ENCODE measurements at places on chromosomes 2 and 18.

DNA sequence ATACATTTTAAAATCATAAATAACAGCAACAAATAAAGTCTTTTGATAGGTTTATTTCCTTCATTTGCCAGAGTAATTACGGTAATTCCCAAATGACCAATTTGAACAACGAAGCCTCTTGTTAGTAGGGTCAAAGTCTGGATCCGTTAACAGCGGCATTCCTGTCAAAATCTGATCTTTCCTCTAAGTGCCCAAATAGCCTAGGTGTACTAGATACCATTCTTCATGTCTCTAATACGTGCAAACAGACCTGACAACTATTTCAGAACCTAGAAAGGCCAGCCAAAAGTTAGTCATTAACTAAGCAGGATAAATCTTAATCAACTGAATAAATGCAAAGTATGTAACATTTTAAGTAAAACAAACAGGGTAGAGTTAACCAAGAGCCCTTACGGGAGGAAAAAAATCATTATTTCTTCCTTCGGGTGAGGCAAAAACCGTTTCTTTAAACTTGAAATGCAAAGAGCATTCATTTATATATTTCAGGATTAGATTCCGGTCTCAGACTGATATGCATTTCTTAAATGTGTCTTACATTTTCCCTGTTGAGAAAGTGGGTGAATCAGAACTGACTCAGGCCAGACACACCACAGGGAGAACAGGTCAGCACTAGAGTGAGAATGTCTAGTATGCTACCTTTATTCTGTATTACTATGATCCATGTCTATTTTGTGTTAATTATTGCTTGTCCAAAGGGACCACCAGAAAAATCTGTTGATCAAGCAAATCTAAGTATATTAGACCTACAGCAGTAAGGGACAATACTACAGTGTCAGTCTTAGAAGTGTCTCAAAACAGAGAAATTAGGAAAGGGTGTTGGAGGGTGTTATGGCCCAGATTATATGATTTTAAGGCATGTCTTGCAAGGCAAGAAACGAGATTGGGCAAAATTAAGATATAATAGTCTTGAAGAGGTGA, 141.5 kb upstream of the NDUFV2 start:
- DNase-seq = no peak

DNA sequence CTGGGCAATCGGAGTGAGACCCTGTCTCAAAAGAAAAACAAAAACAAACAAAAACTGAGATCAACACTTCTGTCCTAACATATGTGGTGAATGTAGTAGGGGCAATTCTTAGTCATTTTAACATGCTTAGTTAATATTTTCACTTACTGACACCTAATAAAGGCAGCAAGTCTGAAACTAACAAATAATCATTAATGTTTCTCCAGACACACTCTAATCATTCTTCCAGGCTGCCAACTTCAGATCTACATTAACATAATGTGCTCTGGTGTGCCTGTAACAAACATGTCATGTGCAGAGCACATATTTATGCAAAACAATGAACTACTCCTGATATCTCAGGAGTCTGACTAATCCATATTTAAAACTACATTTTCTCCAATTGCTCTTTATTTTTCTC, 6.0 kb downstream of the KRCC1 start:
- no peak for DNase-seq

DNA sequence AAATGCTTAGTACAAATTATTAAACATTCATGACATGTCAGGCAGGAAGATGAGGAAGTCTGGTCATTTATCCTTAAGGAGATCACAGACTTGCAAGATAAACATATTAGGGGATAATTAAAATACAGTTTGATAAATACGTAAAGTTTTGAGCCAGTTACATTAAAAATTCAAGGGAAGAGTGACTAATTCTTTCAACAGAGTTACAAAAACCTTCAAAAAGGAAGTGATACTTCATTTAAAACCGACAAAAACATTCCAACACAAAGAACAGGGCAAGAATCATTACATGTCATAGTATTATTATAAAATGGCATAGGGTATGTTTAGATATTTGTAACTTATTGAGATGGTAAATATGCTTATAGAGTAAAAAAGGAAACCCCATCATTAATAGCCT, 636.0 kb downstream of the NR4A2 start:
- no peak for DNase-seq

- DNase-seq = no peak
Measured at GRCh38 chr2:1495676-1496358, 82.6 kb downstream of the TPO start.
